NK-92 treated with Interleukin-12 subunit alpha and Interleukin-12 subunit beta, amount 100 ng/mL, for 24 hours (cell line): ENCODE measurements at places on chromosomes 7 and 10.
A peak's percentile ranks its signal among the peaks of the same experiment; 100 is the strongest.

GRCh38 chr7:29139796-29140195, 6.5 kb downstream of the CPVL start:
- no peak for DNase-seq

GRCh38 chr7:128777156-128778123, 1.8 kb upstream of the OPN1SW start:
- no peak for DNase-seq

GRCh38 chr7:104160375-104160774, 47.4 kb downstream of the ORC5 start:
- DNase-seq, result no peak

GRCh38 chr7:151315038-151315655, 26.5 kb upstream of the NUB1 start:
- DNase-seq, result peak; percentile 35

DNA sequence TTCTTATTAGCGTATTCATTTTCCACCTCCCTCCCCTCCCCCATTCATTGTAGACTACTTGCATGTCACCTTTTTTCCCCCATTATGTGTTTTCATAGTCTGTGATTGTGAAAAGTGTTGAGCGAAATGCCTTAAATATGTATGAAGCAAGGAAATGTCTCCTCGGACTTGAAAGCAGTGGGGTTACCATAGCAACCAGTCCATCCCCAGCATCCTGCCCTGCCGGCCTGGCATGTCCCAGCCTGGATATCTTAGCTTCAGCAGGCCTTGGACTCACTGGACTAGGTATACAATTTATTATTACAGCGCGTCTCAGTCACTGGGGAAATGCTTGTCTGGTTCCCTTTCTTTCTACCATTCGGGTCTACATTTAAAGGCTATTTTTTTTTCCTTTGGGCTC, 283.6 kb downstream of the BICC1 start:
- DNase-seq, result no peak

- no peak for DNase-seq
Observed at GRCh38 chr10:38038932-38039245, 28.4 kb downstream of the ZNF33A start.

GRCh38 chr10:77633376-77633775, 4.2 kb downstream of the KCNMA1 start:
- DNase-seq, result no peak

DNA sequence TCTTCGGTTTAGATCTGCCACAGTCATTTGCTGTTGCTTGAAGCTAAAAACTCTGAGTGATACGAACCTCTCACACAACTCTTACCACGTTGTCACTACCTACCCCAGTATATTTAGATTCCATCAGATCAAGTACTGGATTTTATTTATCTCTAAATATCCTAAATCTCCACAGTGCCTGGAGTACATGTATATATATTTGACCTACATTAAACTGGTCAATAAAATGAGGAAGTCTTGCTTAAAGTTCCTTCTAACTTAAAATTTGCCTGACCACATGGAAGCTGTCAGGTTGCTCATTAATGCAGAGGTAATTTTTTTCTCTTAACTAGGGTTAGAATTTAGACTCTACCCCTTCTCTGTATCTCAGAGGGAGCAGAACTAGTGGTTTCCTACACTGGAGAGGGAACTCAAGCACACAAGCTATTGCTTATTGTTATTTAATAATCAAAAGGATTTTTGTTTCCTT, 3.1 kb upstream of the MACC1 start:
- DNase-seq, result no peak

- DNase-seq, result no peak
Observed at GRCh38 chr7:106914018-106914607, 49.0 kb downstream of the PIK3CG start.

GRCh38 chr7:127251465-127252376, 1.0 kb downstream of the GRM8 start:
- no peak for DNase-seq

DNA sequence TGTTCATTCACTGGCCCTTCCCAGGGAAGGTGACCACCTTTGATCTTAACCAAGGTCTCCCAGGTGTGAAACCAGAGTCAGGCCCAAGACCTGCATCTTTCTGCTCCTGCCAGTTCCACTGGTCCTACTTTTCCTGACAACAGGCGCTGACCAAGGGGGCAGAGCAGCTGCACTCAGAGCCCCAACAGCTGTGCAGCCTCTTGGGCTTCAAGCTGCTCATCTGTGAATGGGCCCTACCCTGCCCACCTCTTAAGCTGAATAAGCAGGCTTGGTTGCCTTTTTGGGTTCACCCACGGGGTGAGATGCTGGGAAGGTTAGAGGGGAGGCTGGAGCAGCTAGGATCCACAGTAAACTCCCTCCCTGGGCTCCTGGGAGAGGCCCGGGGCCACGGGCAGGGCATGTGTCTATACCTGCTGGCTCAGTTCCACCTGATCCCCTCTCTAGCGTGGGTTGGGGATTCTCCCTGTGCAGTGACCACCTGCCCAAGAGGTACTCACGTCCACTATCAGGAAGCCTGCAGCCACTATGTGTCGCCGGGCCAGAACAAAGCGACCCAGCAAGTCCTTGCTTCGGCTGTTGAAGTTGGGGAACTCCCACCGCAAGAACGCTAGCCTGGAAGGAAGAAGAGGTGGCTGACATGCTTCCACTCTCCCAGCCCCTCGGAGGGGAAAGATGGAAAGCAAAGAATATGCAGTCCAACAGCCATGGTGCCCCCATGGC, 10.6 kb downstream of the TBRG4 start:
- no peak for DNase-seq

- no peak for DNase-seq
Observed at GRCh38 chr10:96820765-96821164, 11.3 kb upstream of the LCOR start.

DNA sequence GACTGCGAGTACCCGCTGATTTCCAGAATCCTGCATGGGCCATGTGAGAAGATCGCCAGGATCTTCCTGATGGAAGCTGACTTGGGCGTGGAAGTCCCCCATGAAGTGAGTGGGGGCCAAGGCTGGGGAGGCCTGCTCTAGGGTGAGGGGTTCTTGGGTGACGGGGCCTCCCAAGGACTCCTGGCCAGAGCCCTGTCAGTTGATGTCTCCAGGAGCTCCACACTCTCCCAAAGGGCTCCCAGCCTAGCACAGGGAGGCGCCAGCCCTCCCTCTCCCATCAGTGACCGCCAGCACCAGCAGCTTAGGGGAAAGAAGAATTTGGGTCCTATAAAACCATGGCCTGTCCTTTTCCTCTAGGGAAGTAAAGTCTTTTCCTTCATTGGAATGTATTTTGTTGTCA, 9.8 kb upstream of the ZNF22 start:
- no peak for DNase-seq

GRCh38 chr7:141674171-141674671, 27.7 kb downstream of the DENND11 start:
- no peak for DNase-seq

- DNase-seq, result no peak
Observed at GRCh38 chr7:32462977-32463376, 27.2 kb downstream of the LSM5 start.

DNA sequence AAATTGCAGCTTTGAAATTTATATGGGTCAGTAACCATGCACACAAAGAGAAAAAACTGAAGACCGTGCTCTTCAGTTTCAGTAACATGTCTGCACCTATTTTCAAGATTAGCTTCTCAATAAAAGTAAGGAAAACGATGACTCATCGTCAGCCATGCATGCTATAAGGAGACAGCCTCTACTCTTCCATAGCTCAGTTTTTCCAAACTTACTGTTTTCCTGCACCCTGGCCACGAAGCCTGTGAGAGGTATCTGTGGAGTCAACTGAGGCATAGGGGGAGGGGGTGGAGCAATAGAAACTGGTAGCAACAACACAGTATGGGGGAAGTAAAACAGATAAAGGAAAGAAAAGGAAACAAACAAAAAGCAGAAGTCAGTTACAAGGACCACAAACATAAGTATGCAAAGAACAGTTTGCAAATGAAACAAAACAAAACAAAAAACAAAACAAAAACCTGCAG, 58.0 kb downstream of the PDSS1 start:
- no peak for DNase-seq

- DNase-seq, result no peak
Observed at GRCh38 chr7:39073432-39073831, 95.7 kb downstream of the POU6F2 start.

DNA sequence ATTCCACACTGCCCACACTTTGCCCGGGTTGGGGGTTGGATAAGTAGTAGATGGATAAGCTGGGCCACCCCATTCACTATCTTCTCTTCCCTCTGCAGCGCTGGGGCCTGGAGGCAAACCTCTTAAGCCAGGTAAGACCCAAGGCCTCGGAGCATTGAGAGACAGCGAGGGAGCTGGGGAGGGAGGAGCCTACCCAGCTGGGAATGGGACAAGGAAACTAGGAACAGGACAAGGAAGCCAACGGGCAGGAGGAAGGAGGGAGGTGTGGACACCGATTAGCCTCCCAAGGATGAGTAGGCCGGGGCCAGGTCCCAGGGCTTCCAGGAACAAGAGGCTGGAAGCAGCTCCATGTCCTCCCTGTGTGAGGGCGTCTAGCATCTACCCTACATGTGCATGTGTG, 9.6 kb downstream of the ELN start:
- no peak for DNase-seq

- DNase-seq, result no peak
Observed at GRCh38 chr10:13448216-13448615, 80.6 kb downstream of the BEND7 start.

DNA sequence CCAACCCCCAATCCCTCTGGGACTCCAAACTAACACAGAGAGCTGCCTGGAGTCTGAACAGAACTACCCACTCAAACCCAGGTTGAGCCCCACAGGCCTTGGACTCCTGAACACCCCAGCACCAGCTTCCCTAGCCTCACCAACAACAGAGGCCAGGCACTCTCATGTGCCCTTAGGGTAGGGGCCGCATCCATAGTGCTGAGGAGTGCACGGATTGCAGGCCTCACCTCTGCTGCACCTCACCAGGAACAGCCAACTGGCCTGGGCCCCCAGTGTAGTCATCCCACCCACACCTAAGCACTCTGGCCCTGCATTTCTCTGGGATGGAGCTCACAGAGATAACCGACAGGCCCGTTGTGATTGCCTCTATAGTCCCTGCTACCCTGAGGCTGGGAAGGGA, 194.2 kb downstream of the HPSE2 start:
- DNase-seq, result no peak

DNA sequence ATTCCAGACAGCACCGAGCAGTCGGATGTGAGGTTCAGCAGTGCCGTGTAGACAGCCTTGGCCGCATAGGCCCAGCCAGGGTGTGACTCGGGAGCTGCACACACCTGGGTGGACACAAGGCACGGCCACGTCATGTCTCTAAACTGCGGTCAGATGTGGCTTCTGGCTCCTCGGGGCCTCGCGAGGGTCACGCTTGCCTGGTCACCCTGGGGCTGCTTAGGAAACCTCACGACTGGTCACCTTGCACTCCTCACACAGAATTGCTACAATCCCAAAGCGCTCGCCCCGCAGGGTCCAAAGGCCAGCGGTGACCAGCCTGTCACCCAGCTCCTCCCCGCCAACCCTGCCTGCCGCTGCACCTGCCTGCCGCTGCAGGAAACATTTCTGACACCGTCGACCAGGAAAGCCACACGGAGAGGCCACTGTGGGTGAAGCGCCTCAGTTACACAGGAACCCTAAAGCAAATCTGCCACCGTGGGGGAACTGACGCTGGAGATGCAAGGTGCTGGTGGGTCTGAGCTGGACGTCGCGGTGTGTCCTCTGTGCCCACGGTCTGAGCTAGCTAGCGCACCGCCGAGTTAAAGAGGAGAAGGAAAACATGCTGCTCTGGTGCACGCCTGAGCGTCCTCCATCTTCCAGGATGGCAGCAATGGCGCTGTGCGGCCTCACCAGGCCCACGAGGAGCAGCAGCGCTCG, 5.0 kb downstream of the GPER1 start:
- no peak for DNase-seq

DNA sequence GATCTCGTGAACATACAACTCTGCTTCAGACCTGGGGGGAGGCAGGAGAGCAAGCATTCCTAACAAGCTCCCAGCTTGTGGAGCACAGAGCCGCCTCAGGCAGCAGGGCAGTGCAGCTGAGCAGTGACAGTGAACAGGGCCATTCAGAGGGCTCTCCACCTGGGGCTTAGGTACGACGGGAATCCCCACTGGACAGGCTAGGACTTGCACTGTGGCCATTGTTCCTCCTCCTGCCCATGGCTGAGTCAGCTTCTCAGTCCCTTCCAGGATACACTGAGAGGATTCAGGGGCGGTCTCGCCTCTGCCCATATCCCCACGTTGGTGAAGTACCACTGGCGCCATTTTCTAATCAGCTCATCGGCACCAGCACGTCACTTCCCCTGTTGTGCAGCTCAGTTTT, 71.1 kb downstream of the FIGNL1 start:
- no peak for DNase-seq

DNA sequence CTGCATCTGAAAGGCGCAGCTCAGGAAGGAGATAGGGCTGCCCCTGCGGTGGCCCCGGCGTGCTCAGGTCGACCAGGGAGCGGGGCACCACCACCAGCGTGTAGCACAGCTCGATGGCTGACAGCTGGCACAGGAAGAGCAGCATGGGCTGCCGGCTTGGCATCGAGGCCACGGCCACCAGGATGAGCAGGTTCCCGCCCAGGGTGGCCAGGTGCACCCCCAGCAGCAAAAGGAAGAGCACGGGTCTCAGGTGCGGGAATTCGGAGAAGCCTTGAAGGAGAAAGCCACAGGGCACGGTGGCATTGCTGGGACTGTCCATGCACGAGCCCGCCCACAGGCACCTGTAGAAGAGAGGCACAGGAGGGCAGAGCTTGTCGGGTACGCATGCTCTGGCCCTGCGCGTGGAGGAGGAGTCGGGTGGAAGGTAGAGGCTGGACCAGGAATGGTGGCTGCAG, 33.9 kb downstream of the TAS2R41 start:
- no peak for DNase-seq

- no peak for DNase-seq
Observed at GRCh38 chr7:32516551-32517100, 21.3 kb downstream of the AVL9 start.

DNA sequence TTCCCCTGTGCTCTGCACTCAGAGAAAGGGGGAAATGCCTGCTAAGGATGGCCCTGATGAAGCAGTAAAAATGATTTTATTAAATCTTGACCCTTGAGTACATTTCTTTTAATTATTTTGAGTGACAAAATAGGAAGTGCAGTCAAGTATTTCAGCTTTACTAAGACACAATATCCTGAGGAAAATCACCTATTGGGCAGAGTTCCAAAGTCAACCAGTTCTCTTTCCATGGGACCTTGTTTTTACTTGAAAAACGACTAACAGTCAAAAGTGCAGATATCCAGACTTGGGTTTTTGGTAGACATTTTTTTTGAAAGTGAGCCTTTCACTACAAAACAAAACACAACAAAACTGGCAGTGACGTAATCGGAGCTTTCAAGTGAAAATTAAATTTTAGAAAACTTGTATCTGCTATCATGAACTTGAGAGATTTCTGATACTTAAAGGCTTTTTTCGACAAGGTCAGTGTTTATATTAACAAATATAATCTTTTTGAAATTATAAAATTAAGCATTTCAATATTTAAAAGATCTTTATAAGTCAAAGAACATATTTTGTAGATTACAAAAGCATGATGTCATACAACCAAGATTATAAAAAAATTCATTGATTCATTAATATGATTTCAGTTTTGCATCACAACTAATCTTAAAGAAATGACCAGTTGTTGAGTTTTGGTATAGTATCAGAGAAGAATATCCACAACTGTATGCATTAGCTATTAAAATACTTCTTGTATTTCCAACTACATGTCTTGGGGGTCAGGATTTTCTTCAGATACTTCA, 513.8 kb upstream of the AKR1E2 start:
- DNase-seq, result no peak

GRCh38 chr10:54914049-54914448, 113.0 kb upstream of the PCDH15 start:
- DNase-seq, result no peak
